Activated T-helper 1 cell treated with Interleukin-2 at 50 U/mL for 16 hours (primary cell): ENCODE measurements at places on chromosomes 6 and 20.

DNA sequence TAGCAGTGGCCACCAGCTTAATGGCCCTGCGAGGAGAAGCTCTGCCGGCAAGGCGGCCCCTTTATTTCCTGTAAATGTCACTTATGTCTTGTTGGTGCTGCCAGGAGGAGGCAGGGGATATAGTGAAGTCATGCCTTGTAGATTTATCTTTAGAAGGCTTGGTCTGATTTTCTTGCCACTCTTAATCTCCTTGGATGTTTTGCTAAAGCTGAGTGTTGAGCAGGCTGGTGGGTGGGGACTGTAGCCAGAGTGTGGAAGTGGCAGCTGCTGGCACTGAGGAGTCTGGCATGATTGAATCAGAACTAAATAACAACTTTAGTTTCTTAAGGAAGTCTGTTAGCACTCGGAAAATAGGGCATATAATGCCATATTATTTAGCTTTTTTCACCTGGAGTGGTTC lies 77.9 kb downstream of the PHF20 start:
- no peak for DNase-seq

- DNase-seq: no peak
Measured at GRCh38 chr20:62637110-62637509, 5.2 kb upstream of the SLCO4A1 start.

GRCh38 chr6:28747083-28747630 lies 176.6 kb downstream of the TRIM27 start:
- no peak for DNase-seq

DNA sequence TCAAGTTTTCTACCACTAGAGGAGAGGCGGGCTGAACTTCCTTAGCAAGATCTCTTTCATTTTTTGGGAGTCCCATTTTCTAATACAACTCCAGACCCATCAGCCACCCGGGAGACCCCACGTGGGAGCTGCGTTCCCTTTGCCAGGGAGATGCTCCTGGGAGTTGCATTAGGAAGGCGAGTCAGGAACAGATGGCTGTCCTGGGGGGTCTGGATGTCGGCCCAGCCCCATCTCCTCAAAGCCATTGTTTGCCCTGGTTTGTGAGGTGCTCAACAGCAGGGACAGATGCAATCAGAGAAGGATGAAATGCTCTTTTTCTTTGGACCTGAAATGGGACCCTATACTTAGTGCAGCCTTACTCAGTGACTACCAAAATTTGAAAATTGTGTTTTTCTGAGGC lies 39.4 kb downstream of the CARMIL1 start:
- DNase-seq: no peak
